ENCODE measurements at places on chromosomes 2 and 18.

DNA sequence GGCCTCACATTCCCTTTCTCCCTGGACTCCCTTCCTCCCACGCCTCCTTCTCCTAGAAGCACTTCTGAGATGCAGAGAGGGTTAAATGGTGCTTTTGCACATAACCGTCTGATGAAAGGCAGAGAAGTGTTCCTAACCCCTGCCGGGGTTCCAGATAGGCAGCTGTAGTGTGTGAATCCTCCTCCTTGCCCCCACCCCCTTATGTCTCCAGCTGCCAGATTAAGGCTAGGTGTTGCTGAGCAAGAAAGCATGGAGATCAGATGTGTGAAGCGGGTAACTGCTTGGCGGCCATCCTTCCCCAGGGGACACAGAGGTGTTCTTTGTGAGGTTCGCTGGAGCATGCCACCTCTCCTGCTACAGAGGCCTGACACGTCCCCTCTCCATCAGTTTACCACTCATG is 88.3 kb downstream of the NRP2 start:
- no peak for DNase-seq

GRCh38 chr2:223260681-223261080 is 208.7 kb downstream of the KCNE4 start:
- DNase-seq: peak; percentile 74

DNA sequence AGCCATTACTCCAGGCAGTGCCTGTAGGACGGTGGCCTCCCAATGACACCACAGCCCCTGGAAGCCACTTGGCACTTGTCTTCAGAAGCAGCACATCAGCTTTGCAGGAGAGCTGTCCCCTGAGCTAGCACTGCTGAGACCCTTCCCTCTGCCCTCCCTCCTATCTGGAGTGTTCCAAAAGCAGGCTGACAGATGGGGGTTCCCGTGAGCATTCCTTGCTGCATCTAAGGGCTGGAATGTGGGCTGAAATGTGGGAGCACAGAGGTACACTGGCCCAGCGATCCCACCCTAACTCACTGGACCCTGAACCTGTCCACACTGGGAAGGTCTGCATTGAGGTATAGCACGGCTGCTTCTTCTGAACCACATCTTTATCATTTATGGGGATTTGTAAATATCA is 230.1 kb downstream of the ANAPC1 start:
- no peak for DNase-seq

DNA sequence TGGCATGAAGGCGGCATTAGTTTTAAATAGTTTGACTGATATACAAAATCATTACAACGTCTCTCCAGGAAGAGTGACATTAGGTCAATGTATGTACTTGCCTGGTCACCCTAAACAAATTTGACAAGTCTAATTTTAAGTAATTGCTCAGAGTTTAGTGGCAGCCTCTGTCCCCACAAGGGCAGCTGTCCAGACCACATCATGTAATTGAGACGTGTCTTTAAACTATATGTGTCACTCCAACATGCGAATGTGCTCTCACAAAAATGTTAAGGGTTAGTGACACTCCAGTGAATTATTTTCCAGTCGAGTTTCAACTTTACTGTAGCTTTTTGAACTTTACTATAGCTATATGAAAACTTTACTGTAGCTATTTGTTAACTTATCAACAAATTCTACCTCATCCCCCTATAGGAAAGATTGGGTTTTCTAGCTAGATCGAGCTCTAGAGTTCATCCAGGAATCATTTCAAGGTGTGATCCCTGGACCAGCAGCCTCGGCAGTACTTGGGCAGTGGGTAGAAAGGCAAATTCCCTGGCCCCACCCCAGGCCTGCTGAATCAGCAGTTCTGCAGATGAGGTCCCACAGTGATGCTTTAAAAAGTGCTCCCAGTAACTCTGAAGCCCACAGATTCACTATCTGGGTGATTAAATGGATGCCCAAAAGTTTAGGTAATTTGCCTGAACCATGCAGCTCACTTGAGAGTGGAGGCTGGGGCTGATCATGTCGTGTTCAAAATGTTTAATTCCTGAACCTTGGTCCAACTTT is 66.4 kb upstream of the POU3F3 start:
- no peak for DNase-seq

GRCh38 chr18:58738322-58738721 is 67.1 kb downstream of the MALT1 start:
- DNase-seq: no peak

- no peak for DNase-seq
Observed at GRCh38 chr18:54130177-54130576, 94.3 kb downstream of the MBD2 start.

DNA sequence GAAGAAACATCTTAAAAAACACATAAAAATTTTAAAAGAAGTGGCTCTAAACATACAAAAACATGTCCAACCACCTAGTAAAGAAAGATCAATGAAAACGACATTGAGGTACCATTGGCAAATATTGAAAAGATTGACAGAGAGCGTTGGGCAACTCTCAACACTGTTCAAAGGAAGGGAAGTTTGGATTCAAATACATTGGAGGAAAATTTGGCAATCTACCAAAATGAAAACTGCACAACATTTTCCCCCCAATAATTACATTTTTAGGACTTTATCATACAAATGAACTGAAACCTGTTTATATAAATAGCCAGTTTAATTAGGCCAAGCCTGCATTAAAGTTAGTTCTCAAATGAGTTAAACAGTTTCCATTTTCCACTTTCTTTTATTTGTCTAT is 758.9 kb downstream of the NRXN1 start:
- DNase-seq: no peak

DNA sequence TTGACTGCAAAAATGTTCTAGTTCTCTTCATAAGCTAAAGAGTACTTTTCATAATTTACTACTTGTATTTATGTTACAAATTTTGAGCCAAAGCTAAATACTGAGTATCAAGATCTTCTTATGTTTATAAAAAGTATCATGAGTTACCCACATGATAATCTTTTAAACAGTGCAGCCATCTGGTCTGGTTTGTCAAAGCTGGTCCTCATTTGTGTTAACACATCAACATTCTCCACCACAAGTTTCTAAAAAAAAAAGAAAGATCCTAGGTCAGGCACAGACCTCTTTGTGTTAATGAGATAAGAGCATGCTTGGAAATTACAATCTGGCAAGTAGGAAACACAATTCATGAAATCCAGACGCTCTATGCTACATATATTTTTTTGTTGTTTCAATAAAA is 75.5 kb upstream of the FRZB start:
- no peak for DNase-seq

GRCh38 chr2:191148281-191148680 is 2.5 kb downstream of the STAT4 start:
- DNase-seq: no peak

DNA sequence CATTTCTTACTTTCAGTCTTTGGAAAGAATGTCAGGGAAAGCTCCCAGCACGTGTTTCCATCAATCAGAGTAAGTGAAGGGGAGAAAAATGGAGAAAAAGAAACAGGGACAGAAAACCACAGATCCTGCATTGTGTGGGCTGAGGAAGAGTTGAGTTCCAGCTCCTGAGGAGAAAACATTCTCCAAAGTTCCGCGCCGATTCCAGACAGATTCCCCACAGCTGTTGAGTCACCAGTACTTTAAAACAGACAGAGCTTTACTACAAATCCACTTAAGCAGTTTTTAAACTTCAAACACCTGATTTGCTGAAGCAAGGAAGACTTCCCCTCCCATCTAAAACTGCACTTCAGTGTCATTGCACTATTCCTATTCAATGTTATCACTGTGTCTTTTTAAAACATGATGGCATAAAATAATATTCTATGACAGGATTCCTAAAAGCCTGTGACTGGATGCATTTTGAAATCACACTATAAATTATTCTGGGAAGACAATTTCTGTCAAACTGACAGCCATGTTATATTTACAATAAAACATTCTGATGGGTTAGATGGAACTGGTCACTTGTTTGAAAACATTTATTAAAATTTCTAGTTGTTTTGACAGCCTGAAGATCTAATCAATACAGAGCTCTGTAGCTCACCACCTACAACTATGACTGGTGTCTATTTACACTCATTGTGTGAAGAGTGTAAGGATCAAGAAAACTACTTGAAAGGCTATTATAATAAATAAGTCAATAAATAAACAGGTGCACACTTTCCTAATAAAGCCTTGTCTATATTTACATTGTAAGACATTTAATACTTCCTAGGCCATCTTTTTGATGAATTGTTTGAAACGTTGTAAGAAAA is 40.9 kb downstream of the TCF4 start:
- peak; percentile 30 for DNase-seq

DNA sequence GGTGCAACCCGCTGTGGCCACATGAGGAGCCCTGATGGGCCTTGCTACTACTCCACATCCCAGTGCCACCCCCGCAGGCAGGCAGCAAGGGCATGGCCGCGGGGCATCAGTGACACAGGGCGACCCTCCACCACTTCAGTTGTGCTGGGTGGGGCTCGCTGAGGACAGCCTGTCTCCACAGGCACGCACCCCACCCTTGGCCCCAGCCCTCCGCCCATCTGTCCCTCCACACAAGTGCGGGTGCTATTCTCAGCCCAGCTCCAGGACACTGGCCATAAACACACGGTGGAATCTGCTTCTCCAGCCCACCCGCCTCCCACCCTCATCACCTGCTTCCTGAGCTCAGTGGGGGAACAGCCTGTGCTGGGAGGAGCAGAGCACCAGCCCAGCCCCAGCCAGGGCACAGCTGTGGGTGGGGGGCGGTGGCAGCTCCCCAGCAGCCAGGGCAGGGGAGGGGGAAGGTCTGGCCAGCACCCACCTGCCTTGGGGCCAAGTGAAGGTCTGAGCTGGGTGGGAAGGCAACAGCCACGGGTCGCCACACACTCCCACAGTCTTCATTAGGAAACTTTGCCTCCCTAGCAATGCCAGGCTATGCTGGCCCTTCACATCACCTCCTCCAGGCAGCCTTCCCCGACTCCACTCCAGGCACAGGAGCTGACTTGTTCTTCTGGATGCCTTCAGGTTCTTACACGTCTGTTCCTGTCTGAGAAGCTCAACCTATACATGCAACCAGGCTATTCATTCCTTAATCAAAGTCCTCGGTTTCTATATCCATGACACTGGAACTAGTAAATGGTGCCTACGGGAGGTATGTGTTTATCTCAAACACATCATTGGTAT is 16.5 kb downstream of the BIN1 start:
- peak; percentile 34 for DNase-seq

DNA sequence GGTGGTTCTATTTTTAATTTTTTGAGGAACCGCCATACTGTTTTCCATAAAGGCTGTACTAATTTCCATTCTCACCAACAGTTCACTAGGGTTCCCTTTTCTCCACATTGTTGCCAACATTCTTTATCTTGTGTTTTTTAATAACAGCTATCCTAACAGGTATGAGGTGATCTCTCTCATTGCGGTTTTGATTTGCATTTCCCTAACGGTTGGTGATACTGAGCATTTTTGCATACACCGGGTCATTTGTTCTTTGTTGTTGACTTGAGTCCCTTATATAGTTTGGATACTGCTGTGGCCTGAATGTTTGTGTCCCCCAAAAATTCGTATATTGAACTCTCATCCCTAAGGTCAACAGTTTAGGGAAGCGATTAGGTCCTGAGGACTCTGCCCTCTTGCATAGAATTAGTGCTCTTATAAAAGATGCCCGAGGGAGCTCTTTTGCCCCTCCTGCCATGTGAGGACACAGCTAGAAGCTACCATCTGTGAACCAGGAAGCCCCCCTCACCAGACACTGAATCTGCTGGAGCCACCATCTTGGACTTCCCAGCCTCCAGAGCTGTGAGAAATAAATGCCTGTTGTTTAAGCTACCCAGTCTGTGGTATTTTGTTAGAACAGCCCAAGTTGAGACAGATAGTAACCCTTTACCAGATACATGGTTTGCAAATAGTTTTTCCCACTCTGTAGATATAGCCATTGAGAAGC is 4.7 kb downstream of the IMP4 start:
- DNase-seq: no peak

GRCh38 chr2:47265158-47265557 is 110.0 kb upstream of the STPG4 start:
- DNase-seq: no peak

DNA sequence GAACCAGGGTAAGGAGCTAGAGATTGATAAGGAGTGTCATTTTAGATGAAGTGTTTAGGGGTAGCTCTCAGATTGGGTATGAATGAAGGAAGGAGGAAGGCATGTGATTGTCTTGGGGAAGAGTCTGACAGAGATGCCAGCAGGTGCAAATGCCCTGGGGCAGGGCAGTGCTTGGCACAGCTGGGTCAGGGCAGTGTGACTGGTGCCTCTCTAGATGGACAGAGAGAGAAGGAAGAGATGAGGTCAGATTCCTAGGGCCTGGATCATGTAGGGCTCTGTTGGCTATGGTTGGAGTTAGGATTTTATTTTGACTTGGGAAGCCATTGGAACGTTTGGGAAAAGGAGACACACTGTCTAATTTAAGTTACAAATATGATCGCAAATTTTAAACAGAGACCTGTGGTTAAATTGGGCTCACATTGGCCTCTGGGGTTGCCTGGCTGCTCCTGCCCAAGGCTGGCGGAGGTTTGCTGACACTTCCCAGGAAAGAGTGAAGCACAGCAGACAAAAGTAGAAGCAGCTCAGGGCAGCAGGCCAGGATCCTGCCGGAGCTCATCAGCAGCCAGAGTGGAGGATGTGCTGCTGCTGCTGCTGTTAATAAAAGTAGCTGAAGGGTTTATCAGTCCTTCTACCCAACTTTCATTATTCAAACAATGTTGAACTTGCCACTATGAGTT is 32.7 kb upstream of the FHL2 start:
- DNase-seq: no peak

- no peak for DNase-seq
Observed at GRCh38 chr2:235418918-235419317, 74.9 kb upstream of the AGAP1 start.

DNA sequence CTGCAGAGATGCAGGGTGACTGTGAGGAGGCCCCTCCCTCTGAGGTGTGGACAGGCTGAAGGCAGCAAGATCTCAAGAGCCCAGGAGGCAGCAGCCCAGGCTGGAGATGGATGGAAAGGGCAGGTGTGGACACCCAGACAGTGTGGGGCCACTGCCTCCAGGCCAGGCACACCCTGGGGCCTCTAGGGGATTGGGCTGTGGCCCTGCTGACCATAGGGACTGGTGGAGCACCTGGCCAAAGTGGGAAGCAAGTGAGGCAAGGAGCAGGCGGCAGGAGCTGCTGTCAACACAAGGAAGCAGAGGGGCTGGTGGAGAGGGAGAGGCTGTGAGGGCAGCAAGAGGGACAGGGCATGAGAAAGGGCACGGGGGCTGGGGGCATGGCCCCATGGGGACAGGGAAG is 10.8 kb downstream of the SNED1 start:
- no peak for DNase-seq

Data from epithelial cell of esophagus (primary cell).